ENCODE measurements at places on chromosomes 6 and 20.

- no peak for DNase-seq
These were observed 249.3 kb downstream of the PREX1 start for GRCh38 chr20:48578397-48579098.

GRCh38 chr20:45032781-45033180 is 66.5 kb downstream of the STK4 start:
- DNase-seq, result no peak

- no peak for DNase-seq
These were observed 411 bp downstream of the DSN1 start for GRCh38 chr20:36773107-36773596.

- DNase-seq, result no peak
These were observed 12.6 kb upstream of the SFT2D1 start for GRCh38 chr6:166354965-166355364.

- DNase-seq, result no peak
These were observed 166.6 kb downstream of the ARID1B start for GRCh38 chr6:156943816-156944215.

GRCh38 chr20:38034961-38035360 is 1.4 kb downstream of the RPRD1B start:
- no peak for DNase-seq

- no peak for DNase-seq
These were observed 16.7 kb upstream of the CLIC5 start for GRCh38 chr6:46032110-46032998.

- no peak for DNase-seq
These were observed 161.3 kb downstream of the PKHD1 start for GRCh38 chr6:51926125-51926524.

DNA sequence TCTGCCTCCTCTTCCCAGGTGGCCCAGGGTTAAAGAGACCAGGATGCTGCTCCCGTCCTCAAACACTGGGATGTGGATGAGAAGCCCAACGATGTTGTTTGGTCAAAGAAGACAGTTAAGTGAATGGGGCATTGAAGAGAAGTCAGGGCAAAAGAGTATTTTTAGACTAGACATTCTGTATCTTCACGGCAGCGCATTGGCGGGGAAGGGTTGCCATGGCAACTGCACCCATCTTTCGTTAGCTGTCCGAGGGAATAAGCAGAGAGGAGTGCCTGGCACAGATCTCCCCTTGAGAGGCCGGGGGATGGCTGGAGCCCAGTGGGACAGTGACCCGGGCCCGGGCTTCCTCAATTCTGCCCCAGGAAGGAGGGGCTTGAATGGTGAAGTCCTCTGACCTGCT is 56.4 kb upstream of the GPR31 start:
- no peak for DNase-seq

- peak; percentile 60 for DNase-seq
These were observed 697 bp downstream of the PPT2 start for GRCh38 chr6:32154514-32155161.

DNA sequence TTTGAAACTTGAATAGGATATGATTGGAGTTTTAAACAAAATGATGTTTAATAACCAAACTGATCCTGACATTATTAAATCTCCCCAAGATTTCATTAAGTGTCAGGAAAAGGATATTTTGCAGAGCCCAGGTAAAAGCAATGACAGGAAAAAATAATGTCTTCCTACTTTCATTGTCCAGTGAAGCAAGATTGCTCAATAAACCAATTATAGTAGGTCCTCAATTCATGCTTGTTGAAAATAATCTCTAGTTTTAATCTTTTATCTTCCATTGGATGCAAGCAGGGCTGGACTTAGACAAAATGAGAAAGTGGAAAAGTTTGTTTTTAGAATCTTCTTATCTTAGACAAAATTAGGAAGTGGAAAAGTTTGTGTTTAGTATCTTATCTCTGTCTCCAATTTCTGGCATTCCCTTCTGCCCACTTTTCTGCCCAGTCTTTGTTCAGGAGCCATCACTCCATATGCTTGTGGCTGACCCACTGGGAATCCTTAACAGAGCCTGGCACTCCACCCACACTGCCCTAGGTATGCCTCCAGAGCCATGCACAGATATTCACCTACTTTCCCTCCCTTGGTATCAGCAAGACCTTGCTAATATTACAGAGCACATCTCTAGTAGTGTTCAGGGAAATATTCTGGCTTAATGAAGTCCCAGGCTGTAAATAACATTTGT is 57.0 kb upstream of the CARMIL1 start:
- DNase-seq, result no peak

- no peak for DNase-seq
These were observed 143.3 kb downstream of the SMOC2 start for GRCh38 chr6:168584249-168584648.

- DNase-seq, result no peak
These were observed 63.7 kb upstream of the CCN6 start for GRCh38 chr6:111990214-111990613.

DNA sequence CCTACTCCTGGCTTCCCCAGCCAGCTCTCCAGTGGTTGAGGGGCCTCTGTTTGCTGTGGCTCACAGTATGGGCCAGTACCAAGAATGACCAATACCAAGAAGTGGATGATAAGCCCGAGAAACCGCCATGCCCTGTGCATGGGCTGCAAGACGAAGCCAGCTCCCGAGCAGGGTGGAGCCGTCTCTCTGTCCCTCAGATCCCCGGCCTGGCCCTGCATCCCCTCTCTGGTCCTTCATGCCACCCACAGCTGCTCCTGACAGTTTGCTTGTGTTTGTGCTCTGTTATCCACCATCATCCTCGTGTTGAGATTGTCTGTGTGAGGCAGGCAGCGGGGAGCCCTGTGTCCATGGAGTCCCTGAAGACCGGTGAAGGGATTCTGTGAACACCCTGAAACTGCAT is 36.1 kb downstream of the GABRR2 start:
- DNase-seq, result no peak

DNA sequence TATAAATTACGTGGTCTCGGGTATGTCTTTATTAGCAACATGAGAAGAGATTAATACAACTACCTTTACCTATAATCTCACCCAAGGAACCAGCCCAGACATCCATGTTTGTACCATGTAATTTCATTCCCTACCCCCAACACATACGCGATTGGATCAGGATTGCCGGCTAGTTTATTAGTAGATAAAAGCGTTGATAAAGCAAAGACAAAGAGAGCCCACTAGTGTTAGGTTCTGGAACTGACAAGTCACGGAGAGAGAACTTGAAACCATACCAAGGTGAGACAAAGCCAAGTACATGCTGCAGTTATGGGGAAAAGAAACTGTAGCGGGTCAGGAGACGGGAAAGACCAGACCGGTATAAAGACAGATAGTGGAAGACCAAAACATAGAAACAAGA is 37.4 kb upstream of the FAM135A start:
- no peak for DNase-seq

DNA sequence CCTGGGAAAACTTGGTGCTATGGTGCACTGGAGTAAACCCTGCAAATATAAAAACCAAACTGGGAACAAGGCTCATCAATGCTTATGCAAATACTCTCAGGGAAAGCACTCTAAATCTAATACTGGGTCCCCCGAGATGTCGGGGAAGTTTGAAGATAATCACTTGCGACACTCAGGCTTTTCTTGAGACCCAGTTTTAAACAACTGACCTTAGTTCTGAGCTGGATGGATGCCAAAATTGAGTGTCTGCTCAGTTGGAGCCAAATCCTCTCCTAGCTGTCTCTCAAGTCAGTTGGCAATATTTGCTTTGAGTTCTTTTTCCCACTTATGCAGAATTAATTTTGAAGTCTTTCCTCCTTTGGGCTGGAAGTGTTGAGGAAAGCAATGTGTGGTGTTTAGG is 75.5 kb upstream of the CD2AP start:
- no peak for DNase-seq

- DNase-seq, result peak; percentile 46
These were observed 17.6 kb downstream of the PLAGL2 start for GRCh38 chr20:32189691-32190615.

Data from stimulated activated CD4-positive, alpha-beta T cell treated with anti-CD3 and anti-CD28 coated beads, TNF-alpha, amount 100 ng/mL, for 24 hours (primary cell).